RPMI7951 (cell line): ENCODE measurements at places on chromosomes 5 and 9. TPM values are rescaled to one million over a fixed set of nuclear protein-coding genes. Genes with fewer than 3 reads are reported as not detected.

The IFNB1 gene
- total RNA-seq: not detected in 2 replicates

The PCDHB16 gene
- 2.0 and 2.1 TPM in 2 replicates for total RNA-seq

The C7 gene
- not detected in 2 replicates for total RNA-seq

The MED27 gene
- 34.1 and 37.7 TPM in 2 replicates for total RNA-seq

The RNF183 gene
- not detected in 2 replicates for total RNA-seq

The RFX3 gene
- 2.3 and 3.5 TPM in 2 replicates for total RNA-seq

The SPINK7 gene
- total RNA-seq: not detected in 2 replicates

The GRIA1 gene
- 0.29 TPM in 1 of 2 replicates, not detected in the other for total RNA-seq

The PLAA gene
- 18.1 and 22.6 TPM in 2 replicates for total RNA-seq

The SLC34A1 gene
- total RNA-seq: not detected in 2 replicates

The PROP1 gene
- total RNA-seq: not detected in 2 replicates

DNA sequence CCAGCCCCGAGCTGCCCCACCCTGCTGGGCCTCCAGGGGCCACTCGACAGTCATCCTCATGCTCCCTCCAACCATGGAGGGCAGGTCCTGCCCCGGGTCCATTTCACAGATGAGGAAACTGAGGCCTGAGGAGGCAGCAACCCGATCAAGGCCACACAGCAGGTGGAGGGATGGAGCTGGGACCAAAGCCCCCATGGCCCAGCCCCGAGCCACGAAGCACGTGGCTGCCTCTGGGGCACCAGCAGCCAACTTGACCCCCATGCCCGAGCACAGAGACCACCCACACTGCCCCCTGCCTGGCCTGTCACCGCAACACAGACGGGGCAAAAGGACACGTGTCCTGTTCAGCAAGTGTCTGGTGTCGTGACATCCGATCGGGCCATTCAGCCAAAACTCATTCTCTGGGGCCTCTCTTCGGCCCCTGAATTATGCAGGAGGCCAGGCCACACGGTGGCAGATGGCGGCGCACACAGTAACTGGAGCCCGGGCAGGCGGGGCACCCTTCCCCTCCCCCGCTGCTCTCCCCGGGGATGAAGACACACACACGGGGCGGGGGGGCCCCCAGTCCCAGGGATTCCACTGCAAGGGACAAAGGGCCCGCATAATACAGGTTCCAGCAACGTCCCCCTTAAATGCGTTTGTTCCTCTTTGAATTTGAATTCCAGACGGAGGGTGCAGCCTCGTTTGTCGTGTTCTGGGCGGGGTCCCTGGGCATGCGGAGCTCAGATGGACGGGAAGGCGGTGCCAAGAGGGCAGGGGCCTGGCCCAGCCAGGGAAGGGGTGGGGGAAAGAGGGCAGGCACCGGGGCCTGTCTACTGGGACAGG lies 29.4 kb upstream of the TMEM250 start:
- no peak for DNase-seq

GRCh38 chr5:157971571-157972216 lies 112.7 kb upstream of the CLINT1 start:
- no peak for DNase-seq

DNA sequence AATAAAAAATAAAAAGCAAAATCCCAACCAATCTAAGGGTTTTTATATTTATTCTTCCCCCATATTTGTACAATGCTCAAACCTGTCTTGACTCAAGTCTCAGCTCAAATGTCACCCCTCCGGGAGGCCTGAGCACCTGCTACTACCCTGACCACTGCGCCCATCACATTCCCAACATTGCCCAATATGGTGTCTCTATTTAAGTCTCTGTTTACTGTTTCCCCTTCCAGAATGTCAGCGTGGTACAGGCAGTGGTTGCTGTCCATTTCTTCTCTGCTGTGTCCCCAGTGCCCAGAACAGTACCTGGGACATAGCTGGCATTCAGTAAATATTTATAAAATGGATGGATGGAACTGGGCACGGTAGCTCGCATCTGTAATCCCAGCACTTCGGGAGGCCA lies 47.3 kb upstream of the PRRC2B start:
- DNase-seq: no peak

- no peak for DNase-seq
Measured at GRCh38 chr5:59140133-59140532, 557.3 kb downstream of the RAB3C start.

- DNase-seq: no peak
Measured at GRCh38 chr5:79109527-79110492, 1.8 kb upstream of the BHMT start.

DNA sequence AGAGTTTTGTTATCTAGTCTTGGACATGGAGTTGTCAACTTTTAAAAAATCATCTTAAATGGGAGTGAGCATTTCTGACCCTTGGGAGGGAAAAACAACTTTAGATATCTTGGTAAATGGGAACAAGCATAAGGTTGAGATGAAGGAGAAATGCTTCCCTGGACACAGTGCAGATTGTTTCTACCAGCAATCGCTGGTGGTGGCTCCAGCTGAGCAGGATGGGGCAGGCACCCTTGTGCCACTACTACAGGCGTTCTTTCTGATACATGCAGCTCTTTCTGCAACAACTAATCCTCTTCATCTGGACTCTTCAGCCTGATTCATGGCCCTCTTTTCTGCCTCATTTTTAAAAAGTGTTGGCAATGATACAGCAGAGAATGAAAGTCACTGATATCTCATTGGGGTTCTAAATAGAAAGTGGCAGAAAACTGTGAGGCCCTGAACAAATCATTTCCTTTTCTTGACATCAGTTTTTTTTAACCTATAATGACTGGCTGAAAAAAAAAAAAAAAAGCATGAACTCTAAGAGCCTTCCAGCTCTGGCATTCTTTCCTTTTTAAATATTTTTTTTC lies 409.4 kb upstream of the PTGER4 start:
- DNase-seq: no peak

GRCh38 chr9:2781336-2781735 lies 62.6 kb downstream of the PUM3 start:
- no peak for DNase-seq

GRCh38 chr5:102278231-102278630 lies 17.9 kb downstream of the SLCO4C1 start:
- DNase-seq: no peak

GRCh38 chr5:175842951-175843793 lies 28.2 kb upstream of the CPLX2 start:
- peak; percentile 79 for DNase-seq

- DNase-seq: no peak
Measured at GRCh38 chr5:66426259-66427138, 169.7 kb upstream of the MAST4 start.

DNA sequence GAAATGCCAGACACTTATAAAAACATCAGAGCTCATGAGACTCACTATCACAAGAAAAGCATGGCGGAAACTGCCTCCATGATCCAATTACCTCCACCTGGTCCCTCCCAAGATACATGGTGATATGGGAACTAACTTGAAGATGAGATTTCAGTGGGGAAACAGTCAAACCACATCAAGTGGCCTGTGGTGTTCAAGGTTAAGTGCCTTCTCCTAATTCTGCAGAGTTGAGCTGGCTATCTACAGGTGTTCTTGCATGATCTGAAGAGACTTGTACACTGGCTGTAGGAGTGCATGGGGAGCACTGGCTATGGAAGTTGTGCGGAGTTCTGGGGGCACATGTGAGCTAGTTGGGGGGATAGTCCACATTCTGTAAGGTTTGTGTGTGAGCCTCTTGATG lies 34.0 kb upstream of the CKS2 start:
- DNase-seq: no peak

GRCh38 chr5:157766902-157767301 lies 23.4 kb downstream of the LSM11 start:
- no peak for DNase-seq

DNA sequence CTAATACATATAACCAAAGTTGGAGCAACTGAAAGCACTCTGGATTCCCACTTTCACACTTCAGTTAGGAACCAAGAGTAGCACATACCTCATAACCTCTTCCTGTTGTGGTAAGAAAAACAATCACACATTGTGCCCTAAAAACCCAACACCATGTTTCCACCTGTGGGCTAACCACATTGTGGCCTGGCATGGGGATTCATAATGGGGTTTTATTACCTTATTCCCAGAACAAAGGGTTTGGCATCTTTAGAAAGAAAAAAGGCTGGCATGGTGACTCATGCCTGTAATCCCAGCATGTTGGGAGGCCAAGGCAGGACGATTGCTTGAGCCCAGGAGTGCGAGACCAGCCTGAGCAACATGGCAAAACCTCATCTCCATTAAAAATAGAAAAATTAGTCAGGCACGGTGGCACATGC lies 60.6 kb downstream of the HSD17B3 start:
- DNase-seq: peak; percentile 73
